B cell (primary cell): ENCODE measurements at places on chromosomes 5 and 9.

GRCh38 chr5:78765756-78766411 lies 117.3 kb upstream of the LHFPL2 start:
- no peak for DNase-seq

DNA sequence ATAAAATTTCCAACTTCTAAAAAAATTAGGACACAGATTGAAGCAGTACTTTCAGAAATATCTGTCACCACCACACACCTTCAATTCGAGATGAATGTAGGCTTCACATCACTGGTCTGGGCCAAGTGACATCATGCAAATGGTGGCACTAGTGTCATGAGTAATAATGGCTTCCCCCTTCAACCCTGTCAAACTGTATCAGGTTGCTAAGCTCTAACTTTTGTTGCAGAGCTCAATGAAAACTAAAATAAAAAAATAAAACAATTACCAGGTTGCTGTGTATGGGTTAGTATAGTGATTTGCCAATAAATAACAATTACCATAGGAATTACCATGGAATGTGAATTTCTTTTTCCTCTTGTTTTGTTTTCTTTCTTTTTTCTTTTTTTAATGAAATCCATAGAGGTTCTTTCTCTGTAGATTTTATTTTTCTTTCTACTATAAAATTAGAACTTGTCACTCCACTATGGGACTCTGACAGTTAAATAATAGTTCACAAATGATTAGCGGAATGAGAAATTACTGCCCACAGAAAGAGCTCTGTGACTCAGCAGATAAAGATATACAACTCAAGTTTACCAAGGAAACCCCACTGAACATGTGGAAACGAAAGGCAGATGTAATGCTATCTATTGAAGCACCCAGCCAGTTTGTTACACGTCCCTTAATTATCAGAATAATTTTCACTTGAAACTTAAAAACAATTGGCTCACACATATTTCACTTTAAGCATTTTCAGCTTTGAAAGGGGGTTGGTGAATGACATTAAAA lies 783.8 kb upstream of the WWC1 start:
- DNase-seq, result no peak

GRCh38 chr5:127685662-127686061 lies 17.5 kb upstream of the CCDC192 start:
- no peak for DNase-seq

DNA sequence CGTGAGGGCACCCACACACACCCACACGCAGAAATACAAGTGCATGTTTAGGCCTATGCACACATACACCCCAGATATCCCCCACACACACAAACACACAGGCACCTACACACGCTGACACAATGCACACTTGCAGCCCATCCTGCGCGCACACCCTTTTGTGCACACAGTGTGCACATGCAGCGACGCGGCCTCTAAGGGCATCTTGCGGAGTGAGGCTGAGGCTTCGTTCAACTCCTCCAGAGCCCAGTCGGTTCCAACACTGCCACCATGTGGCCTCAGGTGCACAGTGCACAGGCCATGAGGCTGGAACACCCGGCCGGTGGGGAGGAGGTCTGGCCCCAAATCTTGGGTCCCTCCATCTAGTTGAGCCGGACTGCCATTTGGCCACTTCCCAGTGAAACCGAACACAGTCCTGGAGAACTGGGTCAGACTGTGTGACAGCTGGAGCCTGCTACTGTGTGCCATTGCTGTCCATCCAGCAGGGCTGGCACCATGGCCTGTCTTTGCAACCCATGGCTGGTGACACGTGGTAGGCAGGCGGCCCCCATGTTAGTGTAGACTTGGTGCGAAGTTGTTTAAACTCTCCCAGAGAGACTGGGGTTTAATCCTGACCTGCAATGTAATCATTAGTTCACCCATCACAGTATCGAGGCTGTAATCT lies 97.7 kb upstream of the MVB12B start:
- peak; percentile 79 for DNase-seq

GRCh38 chr9:111068771-111069170 lies 30.5 kb upstream of the LPAR1 start:
- DNase-seq, result no peak

DNA sequence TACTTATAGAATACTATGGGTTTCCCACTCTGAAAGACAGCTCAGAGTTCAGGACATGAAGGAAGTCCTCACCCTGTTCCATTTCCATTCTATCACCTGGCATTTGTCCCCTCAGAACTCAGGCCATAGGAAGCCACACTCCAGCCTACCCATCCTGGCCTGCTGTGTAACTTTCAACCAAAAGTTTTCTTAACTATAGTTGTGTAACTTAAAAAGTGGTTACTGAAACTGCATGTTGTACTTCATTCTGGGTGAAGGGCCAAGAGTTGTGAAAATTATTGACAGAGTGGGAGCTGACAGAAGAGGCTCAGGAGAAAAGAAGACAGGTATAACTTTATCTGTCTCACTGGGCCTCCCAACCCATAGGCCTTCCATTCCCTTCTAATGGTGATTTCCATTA lies 212.5 kb downstream of the RAB3C start:
- DNase-seq, result no peak

DNA sequence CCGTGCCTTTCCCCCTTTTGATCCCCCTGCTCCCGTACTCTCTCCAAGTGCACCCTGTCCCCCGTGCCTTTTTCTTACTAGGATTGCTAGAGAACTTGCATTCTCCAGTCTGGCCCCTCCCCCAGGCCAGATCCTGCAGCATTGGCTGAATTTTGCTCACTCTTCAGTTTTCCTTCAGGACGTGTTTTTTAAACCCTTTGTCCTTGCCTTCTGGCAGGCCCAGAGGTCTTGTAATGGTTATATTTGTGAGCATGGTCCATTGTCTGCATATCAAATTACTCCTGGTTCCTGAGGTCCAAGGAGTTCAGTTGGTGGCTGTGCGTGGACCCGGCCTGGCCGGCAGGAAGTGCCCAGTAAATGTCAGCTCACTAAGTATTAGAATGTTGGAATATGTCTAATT lies 606 bp downstream of the TBC1D13 start:
- no peak for DNase-seq

DNA sequence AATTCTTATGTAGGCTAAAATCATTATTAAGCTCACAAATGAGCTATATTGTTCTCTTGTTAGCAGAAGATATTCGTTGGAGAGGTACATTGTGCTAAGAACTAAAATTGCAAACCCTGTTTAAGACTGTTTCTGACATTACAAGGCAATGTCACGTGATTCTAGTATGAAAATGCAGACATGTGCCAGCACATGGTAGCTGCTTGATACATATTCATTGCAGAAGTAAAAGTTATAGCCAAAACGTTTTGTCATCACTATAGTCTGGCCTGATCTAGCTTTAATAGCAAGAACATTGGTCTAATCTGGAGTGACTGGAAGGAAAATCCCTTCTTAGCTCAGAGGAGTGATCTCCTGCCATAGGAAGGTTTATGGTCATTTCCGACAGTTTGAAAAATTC lies 144.7 kb downstream of the CFAP90 start:
- no peak for DNase-seq

GRCh38 chr5:36692791-36693763 lies 86.7 kb downstream of the SLC1A3 start:
- peak; percentile 75 for DNase-seq

DNA sequence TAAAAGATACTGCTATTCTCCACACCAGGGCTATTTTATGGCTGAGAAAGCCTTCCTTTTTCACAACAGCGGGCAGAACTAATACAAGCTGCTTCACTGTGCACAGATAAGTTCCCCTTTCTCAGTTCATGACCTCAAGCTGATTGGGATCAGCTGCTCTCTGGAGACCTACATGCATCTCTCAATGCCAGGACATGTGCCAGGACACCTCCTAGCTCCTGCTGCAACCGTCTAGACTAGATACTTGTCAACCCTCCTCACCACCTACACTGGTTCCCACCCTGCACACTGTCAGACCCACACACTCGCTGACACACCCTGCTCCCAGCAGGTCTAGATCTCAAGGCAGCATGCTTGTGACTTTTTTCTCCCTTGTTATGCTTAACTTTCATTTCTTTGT lies 39.8 kb downstream of the STARD4 start:
- DNase-seq, result no peak

DNA sequence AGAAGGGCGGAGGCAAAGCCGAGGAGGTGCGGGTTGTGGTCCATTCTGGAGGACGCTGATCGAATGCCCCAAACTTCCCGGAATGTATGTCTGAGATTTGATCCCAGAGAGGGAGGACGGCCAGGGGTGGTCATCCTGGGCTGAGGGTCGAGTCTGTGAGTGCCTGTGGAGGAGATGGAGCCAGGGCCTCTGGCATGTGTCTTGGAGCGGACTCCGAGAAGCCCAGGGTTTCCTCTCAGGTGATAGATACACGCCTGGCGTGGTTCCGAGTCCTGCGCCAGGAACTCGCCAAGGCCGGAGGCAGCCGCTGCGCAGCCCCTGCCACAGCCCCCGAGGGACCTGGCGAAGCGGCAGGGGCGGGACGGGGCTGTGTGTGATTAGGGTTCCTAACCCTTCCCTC lies 363 bp downstream of the ZNF454 start:
- DNase-seq, result no peak

DNA sequence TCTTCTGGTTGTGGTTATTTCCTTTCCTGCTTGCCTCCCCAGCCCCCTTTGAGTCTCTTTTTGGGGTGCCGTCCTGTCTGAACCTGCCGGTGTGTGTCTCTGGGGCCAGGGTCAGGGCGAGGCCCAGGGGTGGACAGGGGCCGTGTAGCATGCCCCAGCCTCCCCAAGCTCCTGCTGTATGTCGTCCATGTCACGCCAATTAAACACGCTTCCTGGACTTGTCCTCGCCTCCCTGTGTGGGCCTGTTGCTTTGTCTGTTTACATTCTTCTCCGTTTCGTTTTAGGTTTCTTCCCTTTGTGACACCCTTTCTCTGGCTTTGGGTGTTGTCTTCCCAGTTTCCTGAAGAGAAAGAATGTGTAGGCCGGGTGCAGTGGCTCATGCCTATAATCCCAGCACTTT lies 28.5 kb upstream of the HMCN2 start:
- DNase-seq, result no peak

DNA sequence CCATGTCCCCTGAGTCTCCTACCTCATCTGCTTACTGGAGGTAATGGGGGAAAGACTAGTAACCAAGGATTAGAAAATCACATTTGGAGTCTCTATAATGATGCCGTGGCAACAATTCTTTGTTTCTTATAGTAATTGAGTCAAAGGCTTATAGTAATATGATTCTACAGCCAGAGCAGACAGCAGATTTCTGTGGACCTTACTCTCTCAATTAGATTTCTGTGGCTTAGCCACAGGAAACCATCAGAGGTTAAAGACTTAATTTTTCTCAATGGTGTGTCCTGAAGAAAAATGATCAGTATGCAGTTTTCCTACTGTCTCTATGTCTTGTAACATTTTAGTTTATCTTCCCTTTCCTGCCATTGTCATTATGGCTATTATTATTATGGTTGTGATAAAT lies 59.3 kb upstream of the CD180 start:
- no peak for DNase-seq

GRCh38 chr9:99213197-99213596 lies 8.5 kb downstream of the ALG2 start:
- DNase-seq, result peak; percentile 23

- no peak for DNase-seq
These were observed at the start of gene HMHB1 for GRCh38 chr5:143812085-143812705. HMHB1 (plus strand) TSS chr5:143812161.

DNA sequence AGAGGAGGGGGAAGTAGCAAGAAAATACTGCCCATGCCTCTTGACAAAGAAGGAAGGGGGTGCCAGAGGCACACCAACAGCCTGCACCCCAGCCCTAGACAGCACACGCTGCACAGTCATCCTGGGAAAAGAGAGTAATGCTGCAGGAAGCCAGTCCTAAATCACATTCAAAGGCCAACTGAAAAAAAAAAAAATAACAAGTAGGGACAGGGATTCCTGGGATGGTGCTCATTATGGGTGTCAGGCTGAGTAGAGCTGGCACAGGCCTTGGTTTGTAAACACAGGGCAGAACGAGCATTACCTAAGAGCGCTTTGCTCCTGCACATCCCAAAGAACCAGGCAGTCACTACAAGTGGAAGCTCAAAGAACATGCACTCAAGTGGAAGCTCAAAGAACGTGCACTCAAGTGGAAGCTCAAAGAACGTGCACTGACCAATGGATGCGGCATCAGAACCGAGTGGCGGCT lies 7.8 kb downstream of the RAPGEF1 start:
- DNase-seq, result no peak

GRCh38 chr5:127723571-127723970 lies 20.4 kb downstream of the CCDC192 start:
- no peak for DNase-seq

DNA sequence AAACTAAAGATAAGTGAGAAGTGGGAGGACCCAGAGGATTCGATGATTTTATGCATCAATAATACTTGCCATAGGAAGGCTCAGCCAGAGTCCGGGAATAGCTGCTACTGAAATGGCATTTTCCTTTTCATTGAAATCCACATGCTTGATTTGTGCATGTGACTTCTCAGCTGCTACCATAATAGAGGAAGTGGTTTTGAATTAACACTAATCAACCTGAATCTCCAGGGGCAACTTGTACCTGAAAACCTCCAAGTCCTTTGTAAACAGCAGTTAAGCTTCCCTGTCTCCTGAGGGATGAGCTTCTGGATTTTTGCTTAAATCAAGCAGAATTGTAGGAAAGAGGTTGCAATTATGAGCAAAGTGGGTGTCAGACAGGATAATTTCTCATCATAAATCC lies 124.9 kb downstream of the PPP2R2B start:
- no peak for DNase-seq

DNA sequence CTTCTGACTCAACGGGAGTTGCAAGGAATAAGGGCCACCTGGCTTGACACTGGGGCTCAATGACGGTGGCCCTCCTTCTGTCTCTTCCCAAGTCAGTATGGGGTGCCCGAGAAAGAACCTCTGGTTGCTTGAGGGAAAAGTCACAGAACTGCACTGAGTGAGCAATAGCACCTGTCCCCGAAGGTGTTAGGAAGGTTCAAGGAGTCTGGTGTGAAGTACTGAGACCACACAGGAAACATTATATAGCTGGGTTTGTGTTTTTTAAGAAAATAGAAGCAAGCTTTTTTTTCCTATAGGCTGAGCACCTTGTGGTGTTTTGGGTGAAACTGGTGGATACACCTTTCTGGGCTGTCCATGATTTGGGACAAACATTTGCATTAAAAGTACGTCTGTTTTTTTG lies 62.9 kb downstream of the SPIN1 start:
- no peak for DNase-seq

GRCh38 chr9:109118808-109119438 lies 824 bp downstream of the TMEM245 start:
- DNase-seq, result peak; percentile 21

DNA sequence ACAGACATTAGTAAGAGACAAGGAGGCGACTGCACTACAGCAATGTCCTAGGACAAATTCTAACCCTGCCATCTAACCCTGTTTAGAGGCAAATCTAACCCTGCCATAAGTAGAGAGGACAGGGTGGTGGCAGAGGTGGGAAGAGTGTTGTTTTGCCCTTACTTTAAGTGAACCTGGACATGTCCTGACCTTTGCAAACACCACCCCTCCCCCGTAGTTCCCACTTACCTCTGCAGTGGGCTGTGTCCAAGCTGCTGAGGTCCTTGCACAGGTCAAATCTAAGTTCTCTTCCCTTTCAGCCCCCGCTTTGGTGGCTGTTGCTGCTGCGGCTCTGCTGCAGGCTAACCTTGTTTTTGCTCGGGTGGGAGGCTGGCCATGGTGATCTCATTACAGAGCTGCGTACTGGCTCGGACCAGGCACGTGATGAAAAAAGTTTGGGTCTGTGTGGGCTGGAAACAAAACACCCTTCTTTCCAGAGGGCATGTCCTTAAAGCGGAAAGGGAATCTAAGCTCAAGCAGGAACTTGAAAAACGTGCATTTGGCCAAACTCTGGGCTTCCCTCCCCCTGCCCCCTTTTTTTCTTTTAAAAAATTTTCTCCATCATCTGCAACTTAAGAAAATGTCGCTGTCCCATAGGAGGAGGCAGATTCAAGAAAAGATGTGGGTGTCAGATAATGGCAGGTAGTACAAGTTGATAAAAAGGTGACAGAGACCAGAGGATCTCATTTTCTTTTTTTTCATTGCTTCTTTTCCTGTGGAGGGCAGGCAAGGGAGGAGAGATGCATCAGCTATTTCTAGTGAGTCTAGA lies at the start of gene FAXDC2:
FAXDC2 (minus strand) TSS at position 349 of the 808 bp plus-strand sequence. CDS start 12,425 bp downstream, outside the sequence.
- no peak for DNase-seq
